ENCODE measurements at places on chromosomes 7 and 10. TPM values are rescaled to one million over a fixed set of nuclear protein-coding genes. Genes with fewer than 3 reads are reported as not detected.

- no peak for DNase-seq
Observed at GRCh38 chr7:21367081-21367480, 60.8 kb upstream of the SP4 start.

GRCh38 chr7:15985587-15986384 lies 299.3 kb upstream of the MEOX2 start:
- no peak for DNase-seq

GRCh38 chr7:23520582-23520981 lies 11.2 kb downstream of the TRA2A start:
- DNase-seq = no peak

GRCh38 chr10:119310806-119311205 lies 103.4 kb downstream of the GRK5 start:
- DNase-seq = no peak

- no peak for DNase-seq
Observed at GRCh38 chr7:71498381-71498780, 366.4 kb downstream of the GALNT17 start.

DNA sequence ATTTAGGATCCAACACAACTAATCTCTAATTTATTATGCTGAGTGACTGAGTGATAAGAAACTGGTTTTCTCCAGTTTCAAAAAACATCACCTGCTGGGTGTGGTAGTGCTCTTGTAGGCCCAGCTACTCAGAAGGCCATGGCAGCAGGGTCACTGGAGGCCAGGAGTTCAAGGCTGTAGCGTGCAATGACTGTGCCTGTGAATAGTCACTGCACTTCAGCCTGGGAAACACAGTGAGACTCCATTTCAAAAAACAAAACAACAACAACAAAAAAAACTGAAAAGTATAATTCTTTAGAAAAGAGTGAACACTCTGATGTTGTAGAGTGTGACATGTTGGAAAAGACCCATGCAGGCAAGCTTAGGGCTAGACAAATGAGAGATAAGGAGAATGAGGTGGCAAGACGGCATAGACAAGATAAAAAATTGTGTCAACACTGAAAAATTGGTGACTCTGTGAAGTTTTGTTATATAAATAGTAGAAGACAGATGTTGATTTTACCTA lies 150.1 kb upstream of the GPR22 start:
- no peak for DNase-seq

DNA sequence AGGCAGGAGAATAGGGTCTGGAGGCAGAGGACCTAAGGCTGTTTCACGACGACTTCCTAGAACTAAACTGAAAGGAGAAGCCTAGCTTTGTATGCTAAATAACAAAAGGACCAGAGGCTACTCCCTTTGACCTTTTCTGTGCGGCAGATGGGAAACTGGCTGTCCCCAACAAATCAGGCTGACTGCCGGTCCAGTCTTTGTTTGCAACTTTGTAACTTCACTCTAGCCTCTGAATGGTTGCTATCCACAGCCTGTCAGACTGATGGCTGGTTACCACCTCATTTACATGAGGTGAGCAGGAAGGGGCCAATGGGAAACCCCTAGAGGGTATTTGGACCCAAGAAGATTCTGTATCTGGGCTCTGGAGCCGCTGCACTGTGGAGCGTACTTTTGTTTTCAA lies 132.6 kb upstream of the SHH start:
- no peak for DNase-seq

DNA sequence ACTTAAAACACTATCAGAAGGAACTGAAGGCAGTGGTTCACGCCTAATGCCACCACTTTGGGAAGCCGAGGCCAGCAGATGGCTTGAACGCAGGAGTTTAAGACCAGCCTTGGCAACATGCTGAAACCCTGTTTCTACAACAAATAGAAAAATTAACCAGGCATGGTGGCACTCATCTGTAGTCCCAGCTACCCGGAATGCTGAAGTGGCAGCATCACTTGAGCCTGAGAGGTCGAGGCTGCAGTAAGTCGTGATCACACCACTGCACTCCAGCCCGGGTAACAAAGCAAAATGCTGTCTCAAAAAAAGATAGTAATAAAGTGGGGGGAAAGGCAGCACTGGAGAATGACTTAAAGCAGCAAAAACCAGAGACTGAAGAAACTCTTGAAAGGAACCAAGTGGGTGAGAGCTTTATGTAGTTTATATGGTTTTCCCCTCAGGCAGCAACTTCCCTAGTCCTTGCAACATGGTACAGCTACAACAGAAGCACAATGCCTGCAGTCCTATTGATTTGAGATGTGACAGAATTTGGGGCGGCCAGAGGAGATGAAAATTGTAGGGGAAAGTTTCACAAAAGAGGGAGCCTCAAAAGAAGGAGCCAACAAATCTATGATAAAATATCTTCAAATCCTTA lies 38.1 kb downstream of the GDI2 start:
- no peak for DNase-seq

GRCh38 chr10:75528392-75528791 lies 97.0 kb downstream of the LRMDA start:
- DNase-seq = no peak

The ELMO1 gene
- total RNA-seq = not detected

The CTBP2 gene
- 73.0 TPM for total RNA-seq

The ANKRD22 gene
- not detected for total RNA-seq

The DGKB gene
- total RNA-seq = 0.76 TPM

The NPTX2 gene
- not detected for total RNA-seq

The TRPV6 gene
- total RNA-seq = not detected

The SLC35B4 gene
- 29.9 TPM for total RNA-seq

The MYPN gene
- total RNA-seq = 74.2 TPM

All from HFFc6 (cell line).